ENCODE measurements at places on chromosomes 5 and 9. TPM values are rescaled to one million over a fixed set of nuclear protein-coding genes. Genes with fewer than 3 reads are reported as not detected.

WNT8A gene
- not detected for total RNA-seq

HRH2 gene
- 2.5 TPM for total RNA-seq

SRA1 gene
- 23.5 TPM for total RNA-seq

GEMIN5 gene
- 20.4 TPM for total RNA-seq

MRPL36 gene
- 42.6 TPM for total RNA-seq

GABRP gene
- not detected for total RNA-seq

STPG3 gene
- total RNA-seq: not detected

PTPRD gene
- total RNA-seq: 4.1 TPM

DNA sequence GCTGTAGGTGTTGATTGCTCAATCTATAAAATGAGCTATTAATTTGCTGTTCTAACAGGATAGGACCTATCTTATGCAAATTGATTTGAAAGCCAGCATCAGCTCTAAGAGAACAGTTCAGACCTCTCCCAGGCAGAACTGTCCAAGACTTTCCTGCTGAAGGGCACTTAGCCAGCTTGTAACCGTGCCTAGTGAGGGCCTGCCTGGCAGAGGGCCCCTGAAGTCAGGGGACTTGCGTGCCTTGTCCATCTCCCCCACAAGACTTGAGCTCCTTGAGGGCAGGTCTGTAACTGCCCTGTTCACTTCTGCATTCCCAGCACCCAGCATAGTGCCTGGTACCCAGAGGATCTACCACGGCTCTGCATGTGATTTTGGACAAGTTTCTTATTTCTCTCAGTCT is 293.4 kb downstream of the CDK5RAP2 start:
- no peaks in the 10 kb centered on the region for H3K4me1 ChIP-seq
- H3K27me3 ChIP-seq: no peaks in the 10 kb centered on the region
- peak; percentile 64 for DNase-seq
- no peak overlapping the region for H3K27ac ChIP-seq
- no peaks in the 10 kb centered on the region for H3K36me3 ChIP-seq
- no peak overlapping the region for H3K4me3 ChIP-seq

GRCh38 chr5:102547141-102548035 is 48.6 kb upstream of the SLCO6A1 start:
- no peaks in the 10 kb centered on the region for H3K27me3 ChIP-seq
- H3K27ac ChIP-seq: no peak overlapping the region
- H3K4me1 ChIP-seq: no peaks in the 10 kb centered on the region
- no peak for DNase-seq

DNA sequence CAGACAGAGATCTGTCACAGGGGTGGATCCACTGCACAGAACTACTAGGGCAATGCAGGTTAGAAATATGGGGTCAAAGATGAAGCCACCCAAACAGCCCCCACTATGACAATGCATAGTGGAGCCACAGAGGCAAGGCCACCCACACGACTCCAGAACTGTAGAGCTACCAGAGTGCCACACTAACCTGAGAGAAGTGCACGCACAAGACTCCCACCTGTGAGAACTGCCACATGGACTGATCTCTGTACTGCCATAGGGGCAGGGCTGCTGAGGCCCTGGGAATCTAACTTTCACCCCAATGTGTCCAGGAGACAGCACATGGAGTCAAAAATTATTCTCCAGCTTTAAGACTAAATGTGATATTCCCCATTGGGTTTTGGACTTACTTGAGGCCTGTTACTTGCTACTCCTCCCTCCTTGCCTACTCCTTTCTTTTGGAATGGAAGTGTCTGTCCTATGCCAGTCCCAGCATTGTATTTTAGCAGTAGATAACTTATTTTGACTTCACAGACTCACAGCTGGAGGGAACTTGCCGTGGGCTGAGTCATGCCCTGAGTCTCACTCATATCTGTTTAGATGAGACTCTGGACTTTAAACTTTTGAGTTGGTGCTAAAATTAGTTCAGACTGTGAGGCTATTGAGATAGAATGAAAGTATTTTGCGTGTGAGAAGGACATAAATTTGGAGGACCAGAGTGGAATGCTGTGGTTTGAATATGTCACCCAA is 853.3 kb downstream of the MAT2B start:
- DNase-seq: no peak
- no peak overlapping the region for H3K4me3 ChIP-seq
- no peaks in the 10 kb centered on the region for H3K36me3 ChIP-seq
- no peak overlapping the region for H3K27ac ChIP-seq
- no peaks in the 10 kb centered on the region for H3K27me3 ChIP-seq
- H3K4me1 ChIP-seq: no peaks in the 10 kb centered on the region

DNA sequence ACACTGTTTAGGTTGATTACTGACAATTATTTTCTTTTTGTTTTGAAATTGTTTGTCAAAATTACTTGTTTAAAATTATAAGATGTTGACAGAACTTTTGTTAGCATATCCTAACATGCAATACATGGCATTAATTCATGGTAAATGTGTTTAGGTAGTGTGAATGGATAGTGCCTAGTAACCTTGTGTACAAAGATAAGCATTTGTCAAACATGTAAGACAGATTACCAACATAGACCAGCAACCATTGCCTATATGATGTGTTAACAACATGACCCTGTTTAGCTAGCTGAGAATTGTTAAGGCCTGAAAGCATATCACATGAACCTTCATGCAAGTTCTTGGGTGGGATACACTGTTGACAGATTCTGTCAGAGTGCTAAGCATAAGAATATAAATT is 13.4 kb downstream of the MAN2A1 start:
- peaks cover 14% of the 10 kb centered on the region for H3K4me1 ChIP-seq
- no peak overlapping the region for H3K27ac ChIP-seq
- DNase-seq: no peak
- H3K36me3 ChIP-seq: no peaks in the 10 kb centered on the region
- H3K27me3 ChIP-seq: no peaks in the 10 kb centered on the region

DNA sequence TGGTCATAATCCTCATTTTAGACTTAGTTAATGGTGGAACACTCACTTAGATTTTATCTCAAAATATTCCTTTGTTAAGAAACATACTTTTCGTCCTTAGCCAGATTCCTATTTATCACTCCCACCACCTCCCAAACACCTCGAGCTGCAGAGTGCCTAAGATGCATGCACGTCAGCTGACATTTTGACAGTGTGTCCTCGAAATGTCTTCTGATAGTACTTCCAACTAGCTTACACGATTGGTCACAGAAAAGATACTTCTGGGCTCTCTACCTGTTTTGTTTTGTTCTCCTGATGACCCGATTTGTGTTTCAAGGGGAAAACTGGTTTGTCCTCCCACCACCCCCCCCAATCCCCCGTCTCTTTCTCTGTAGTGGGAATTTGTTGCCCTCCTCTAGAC is 230.1 kb downstream of the MAST4 start:
- no peak overlapping the region for H3K4me3 ChIP-seq
- peaks cover 18% of the 10 kb centered on the region for H3K4me1 ChIP-seq
- no peaks in the 10 kb centered on the region for H3K36me3 ChIP-seq
- no peak overlapping the region for H3K27ac ChIP-seq

DNA sequence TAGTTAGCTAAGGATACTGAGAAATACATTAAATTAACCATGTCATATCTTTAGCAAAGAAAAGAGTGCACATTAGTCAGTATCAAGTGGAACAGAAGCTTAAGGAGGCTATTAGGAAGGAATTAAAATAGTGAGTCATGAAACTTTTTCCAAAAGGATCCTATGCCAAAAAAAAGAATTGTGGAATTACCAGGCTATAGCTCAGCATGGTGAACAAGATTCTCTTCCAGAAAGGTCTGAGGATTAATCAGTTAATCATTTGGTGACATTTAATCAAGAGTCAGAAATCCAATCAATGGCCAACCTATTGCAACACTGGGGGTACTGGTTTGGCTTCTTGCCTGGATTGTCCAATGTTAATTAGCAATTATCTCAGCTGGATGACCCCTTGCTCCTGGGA is 244.5 kb upstream of the NMUR2 start:
- no peak overlapping the region for H3K4me3 ChIP-seq
- DNase-seq: no peak
- H3K27ac ChIP-seq: no peak overlapping the region
- no peaks in the 10 kb centered on the region for H3K36me3 ChIP-seq
- no peaks in the 10 kb centered on the region for H3K27me3 ChIP-seq

- DNase-seq: no peak
- no peaks in the 10 kb centered on the region for H3K27me3 ChIP-seq
- peaks cover 21% of the 10 kb centered on the region for H3K4me1 ChIP-seq
- H3K36me3 ChIP-seq: no peaks in the 10 kb centered on the region
Measured at GRCh38 chr5:111223787-111224560, at the start of gene CAMK4. CAMK4 (plus strand) TSS chr5:111224384; CDS start chr5:111224484, 100 bp downstream.

DNA sequence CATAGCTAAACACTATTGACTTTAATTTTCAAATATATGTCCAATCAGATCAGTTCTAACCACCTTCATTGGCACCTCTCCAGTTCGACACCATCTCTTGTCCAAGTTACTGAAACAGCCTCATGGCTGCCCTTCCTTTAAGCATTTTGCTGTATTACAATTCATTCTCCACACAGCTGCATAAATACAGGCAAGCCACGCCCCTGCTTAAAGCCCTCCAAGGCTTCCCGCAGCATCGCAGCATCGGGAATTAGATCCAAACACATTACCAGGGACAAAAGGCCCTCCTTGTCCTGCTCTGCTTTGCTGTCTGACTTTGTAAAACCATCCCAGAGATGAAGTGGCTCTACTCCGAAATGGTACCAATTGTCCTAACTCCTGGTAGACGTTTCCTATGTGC is 75.1 kb upstream of the RAI14 start:
- no peak overlapping the region for H3K4me3 ChIP-seq
- no peaks in the 10 kb centered on the region for H3K4me1 ChIP-seq
- H3K27me3 ChIP-seq: no peaks in the 10 kb centered on the region
- H3K36me3 ChIP-seq: no peaks in the 10 kb centered on the region
- H3K27ac ChIP-seq: no peak overlapping the region

DNA sequence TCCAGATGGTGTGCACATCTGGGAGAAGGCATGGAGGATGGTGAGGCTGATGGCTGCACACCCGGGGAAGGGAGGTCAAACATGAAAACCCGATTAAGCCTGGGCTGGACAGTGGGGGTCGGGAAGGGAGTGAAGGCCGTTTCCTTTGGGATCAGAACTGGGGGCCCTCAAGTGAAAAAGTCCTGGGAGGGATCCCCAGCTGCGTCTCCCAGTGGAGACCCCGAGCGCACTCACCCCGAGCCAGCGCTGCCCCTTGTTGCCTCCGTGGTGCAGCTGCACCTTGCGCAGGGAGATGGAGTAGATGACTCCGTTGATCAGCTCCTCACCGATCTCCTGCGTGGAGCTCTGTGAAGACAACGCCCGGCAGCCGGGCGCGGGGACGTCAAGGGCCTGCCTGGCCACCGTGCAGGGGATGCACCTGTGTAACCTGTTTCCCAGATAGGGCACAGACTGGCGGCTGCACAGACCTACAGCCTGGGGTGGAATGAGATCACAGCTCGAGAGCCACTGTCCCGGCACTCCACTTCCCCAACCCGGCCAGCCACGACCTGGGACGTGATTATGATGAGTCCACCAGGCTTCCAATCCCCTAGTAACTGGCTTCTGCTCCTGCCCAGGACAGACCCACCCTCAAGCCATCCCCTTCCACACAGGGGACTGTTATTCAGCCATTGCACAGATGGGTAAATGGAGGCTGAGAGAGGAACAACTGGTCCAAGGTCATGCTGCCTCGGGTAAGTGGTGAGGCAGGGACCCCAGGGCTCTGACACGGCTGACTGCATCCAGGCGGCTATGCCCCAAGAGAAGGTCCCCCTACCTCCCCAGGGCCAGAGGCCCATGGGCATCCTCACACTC is 9.0 kb downstream of the RALGDS start:
- peaks cover 51% of the 10 kb centered on the region for H3K4me1 ChIP-seq
- no peak for DNase-seq
- no peak overlapping the region for H3K4me3 ChIP-seq
- peaks cover 51% of the 10 kb centered on the region for H3K36me3 ChIP-seq

GRCh38 chr5:134444941-134445471 is 33.3 kb upstream of the CDKN2AIPNL start:
- no peaks in the 10 kb centered on the region for H3K4me1 ChIP-seq
- no peak overlapping the region for H3K27ac ChIP-seq
- DNase-seq: no peak
- H3K4me3 ChIP-seq: no peak overlapping the region
- H3K27me3 ChIP-seq: no peaks in the 10 kb centered on the region

DNA sequence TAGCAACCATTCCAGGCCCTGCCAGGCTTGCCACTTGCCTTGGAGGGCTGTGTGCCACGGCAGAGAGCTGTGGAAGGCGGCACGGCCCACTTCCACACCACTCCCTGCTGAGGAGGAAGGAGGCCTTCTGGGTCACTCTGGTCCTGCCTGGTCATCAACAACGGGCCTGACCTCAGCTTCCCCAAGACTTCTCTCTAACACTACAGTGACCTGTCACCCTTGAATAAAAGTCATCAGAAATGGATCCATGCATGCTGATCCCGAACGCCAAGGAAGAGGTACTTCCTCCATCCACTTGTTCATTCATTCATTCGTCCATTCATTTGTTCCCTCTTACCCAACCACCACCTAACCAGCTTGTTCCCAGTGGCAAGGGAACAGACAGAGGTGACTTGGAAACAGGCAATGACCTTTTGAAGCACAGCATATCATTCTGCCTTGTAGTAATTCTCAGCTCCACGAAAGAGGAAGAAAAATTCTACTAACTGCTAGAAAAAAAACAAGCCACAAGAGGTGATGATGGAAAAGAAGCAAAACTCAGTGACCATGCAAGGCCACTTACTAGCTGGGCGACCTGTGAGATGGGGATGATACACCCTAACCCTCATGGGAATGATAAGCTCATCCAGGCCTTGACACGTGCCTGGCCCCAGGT is 58.6 kb downstream of the STK10 start:
- H3K4me3 ChIP-seq: no peak overlapping the region
- H3K4me1 ChIP-seq: no peaks in the 10 kb centered on the region
- no peak overlapping the region for H3K27ac ChIP-seq
- no peaks in the 10 kb centered on the region for H3K27me3 ChIP-seq

DNA sequence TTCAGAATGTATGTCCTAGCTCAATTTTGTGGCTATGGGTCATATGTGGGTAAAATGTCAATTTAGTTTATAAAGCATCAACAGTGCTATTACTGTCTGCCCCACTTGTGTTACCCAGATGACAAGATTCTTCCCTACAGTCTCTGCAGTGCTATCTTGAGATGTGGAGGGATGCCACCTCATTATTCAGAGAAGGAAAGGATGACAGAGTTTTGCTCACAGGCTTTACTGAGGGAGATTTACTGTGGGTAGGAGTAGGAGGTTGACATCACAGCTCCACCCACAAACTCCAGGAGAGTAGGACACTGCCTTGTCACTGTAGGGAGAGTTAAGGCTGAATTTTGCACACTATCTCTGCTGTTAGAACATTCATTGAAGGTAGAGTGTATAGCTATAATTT is 359.3 kb downstream of the HTR1A start:
- no peak overlapping the region for H3K4me3 ChIP-seq
- no peaks in the 10 kb centered on the region for H3K36me3 ChIP-seq
- no peaks in the 10 kb centered on the region for H3K27me3 ChIP-seq
- no peaks in the 10 kb centered on the region for H3K4me1 ChIP-seq
- H3K27ac ChIP-seq: no peak overlapping the region
- DNase-seq: no peak

DNA sequence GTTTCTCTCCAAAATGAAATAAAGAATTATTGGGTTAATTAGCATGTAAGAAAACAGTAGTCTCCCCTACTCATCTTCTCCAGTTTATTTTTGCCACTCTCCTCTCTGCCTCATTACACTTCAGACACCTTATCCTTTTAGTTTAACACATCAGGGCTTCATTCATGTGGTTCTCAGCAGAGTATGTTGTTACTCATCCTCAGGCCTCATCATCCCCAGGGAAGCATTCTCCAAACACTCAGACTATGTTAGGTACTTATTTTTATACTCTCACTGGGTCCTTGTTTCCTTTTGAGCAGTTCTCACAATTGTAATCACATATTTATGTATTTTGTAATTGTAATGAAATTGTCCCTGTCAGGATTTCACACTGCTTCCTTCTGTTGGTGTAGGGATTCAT is 470.5 kb downstream of the PDE4D start:
- H3K27me3 ChIP-seq: no peaks in the 10 kb centered on the region
- H3K4me3 ChIP-seq: no peak overlapping the region
- DNase-seq: no peak
- no peaks in the 10 kb centered on the region for H3K4me1 ChIP-seq

Measured in esophagus muscularis mucosa (tissue), 4 donors.